ENCODE measurements at places on chromosomes 16 and 17.

- DNase-seq: no peak
Measured at GRCh38 chr16:30581457-30581856, 4.0 kb downstream of the ZNF785 start.

DNA sequence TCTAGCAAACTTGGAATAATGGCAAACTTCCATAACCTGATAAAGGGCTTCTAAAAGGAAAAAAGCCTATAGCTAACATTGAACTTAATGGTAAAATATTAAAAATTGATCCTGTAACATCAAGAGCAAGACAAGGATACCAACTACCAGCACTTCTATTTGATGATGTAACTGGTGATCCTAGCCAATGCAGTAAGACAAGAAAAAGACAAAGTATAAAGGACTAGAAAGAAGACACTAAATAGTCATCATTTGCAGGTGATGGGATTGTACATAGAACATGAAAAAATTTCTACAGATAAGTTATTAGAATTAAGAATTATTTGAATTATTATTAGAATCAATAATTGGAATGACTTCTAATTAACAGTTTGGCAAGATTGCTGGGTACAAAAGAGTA, 37.0 kb downstream of the B9D1 start:
- no peak for DNase-seq

GRCh38 chr17:75295201-75296158, 6.2 kb upstream of the SLC25A19 start:
- DNase-seq: no peak

DNA sequence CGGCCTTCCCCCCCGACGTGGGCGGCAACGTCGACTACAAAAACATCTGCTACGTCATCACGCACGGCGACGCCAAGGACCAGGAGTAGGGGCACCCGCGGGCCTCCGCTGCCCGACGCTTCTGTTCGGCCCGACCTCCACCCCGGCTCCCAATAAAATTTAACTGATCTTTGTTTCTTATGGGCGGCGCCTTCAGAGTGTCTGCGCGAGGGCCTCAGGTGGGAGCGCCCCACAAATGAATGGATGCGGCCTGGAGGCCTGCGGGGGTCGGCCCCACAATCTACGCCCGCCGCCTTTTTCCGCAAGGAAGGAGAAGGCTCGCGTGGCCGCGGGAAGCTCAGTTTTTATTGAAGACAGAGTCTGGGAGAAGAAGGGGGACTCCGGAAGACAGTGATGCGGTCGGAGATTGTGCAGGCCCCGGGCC, 3.2 kb downstream of the MYL11 start:
- DNase-seq: peak; percentile 75

GRCh38 chr16:15427648-15428239, 6.6 kb upstream of the BMERB1 start:
- no peak for DNase-seq

All from NCI-H226 (cell line).